ENCODE measurements at places on chromosomes 12 and 14.

- peak; percentile 52 for DNase-seq
Observed at GRCh38 chr14:90301668-90302090, 30.1 kb downstream of the NRDE2 start.

- no peak for DNase-seq
Observed at GRCh38 chr12:124451637-124452243, 115.7 kb downstream of the NCOR2 start.

DNA sequence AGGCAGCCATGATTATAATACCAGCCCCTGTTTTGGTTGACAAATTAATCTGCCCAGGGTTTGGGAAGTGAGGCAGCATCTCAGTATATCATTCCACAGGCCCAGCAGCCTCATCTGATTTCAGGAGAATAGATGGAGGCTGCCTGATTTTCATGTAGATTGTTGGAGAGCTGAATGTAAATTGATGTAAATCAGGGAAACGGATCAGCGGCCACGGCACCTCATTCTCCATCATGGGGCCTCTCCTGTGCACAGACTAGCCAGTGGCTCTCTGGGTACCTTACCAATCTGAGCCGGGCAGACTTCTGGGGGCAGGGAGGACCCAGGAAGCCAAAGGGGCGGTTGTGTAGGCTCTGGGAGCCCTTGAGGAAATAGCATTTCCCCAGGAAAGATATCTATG lies 63.7 kb upstream of the GSC start:
- no peak for DNase-seq

GRCh38 chr12:94641283-94641682 lies 9.1 kb downstream of the TMCC3 start:
- DNase-seq = no peak

All from NCI-H460 (cell line).